ENCODE measurements at places on chromosomes 7 and 10.

GRCh38 chr10:118330295-118331076 lies 11.6 kb downstream of the FAM204A start:
- no peak for DNase-seq

- DNase-seq, result peak; percentile 64
Measured at GRCh38 chr7:44967571-44968446, 11.0 kb downstream of the MYO1G start.

- DNase-seq, result no peak
Measured at GRCh38 chr7:2698581-2699288, 10.7 kb downstream of the AMZ1 start.

GRCh38 chr7:155576416-155576815 lies 30.1 kb upstream of the CNPY1 start:
- no peak for DNase-seq

DNA sequence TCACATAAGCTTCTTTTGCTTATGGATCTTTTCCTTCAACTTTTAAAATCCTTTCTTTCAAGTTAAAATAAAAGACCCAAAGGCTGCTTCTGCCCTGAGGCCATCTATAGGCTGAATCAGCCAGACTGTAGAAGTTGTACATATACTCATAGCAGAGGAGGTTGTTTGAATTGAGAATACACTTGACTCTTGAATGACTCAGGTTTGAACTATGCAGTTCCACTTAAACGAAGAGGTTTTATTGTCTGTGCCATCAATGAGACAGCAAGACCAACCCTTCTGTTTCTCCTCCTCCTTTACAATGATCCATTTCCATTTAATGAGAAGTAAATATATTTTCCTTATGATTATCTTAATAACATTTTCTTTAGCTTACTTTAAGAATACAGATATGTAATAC lies 5.8 kb downstream of the ZNF365 start:
- DNase-seq, result peak; percentile 68

GRCh38 chr7:4074407-4074806 lies 607.7 kb upstream of the FOXK1 start:
- peak; percentile 23 for DNase-seq

- DNase-seq, result no peak
Measured at GRCh38 chr7:8629504-8629903, 196.1 kb downstream of the NXPH1 start.

- peak; percentile 26 for DNase-seq
Measured at GRCh38 chr7:50855526-50855925, 72.8 kb upstream of the GRB10 start.

- DNase-seq, result peak; percentile 81
Measured at GRCh38 chr10:329361-330099, 194.3 kb downstream of the ZMYND11 start.

- DNase-seq, result no peak
Measured at GRCh38 chr7:141665208-141666035, 36.5 kb downstream of the DENND11 start.

- no peak for DNase-seq
Measured at GRCh38 chr7:82109288-82109687, 334.3 kb downstream of the CACNA2D1 start.

- DNase-seq, result peak; percentile 87
Measured at GRCh38 chr10:34906067-34906965, 91.2 kb upstream of the PARD3 start.

DNA sequence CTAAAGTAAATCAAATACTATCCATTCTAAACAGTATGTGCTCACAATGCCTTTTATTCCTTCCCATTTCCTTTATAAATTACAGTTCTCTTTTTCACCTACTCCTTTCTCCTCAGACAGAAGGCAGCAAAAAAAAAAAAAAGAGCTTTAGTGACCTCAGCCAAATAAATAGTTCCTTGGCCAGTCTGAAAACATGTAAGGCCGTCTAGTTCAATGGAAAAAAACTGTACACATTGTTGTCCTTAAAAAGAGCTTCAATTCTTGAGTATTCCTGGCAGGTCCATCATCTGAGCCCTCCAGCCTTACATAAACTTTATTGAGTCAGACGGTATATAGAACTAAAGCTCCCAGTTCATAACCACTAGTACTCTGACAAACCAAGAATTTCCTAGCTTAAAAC lies 185.4 kb downstream of the CACNA2D1 start:
- no peak for DNase-seq

DNA sequence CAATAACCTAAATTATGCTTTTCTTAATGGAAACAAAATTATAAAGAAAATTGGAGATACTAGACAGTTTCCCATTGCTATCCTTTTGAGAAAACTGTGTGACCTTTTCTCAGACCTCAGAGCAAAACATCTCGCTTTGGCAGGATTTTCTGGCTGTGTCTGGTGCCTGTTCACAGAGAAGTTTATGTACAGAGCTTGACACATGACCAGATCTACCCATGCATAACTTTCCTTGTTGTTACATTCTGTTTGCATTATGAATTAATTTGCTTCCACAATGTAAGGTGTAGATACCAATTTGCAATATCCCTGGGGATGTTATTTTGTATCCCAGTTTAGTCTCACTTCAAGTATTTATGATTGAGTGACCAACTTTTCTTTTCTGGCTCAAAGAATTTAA lies 565.0 kb downstream of the XPNPEP1 start:
- no peak for DNase-seq

GRCh38 chr7:1378610-1379601 lies 80.4 kb downstream of the MICALL2 start:
- no peak for DNase-seq

- no peak for DNase-seq
Measured at GRCh38 chr10:124955868-124956267, 13.9 kb downstream of the ZRANB1 start.

DNA sequence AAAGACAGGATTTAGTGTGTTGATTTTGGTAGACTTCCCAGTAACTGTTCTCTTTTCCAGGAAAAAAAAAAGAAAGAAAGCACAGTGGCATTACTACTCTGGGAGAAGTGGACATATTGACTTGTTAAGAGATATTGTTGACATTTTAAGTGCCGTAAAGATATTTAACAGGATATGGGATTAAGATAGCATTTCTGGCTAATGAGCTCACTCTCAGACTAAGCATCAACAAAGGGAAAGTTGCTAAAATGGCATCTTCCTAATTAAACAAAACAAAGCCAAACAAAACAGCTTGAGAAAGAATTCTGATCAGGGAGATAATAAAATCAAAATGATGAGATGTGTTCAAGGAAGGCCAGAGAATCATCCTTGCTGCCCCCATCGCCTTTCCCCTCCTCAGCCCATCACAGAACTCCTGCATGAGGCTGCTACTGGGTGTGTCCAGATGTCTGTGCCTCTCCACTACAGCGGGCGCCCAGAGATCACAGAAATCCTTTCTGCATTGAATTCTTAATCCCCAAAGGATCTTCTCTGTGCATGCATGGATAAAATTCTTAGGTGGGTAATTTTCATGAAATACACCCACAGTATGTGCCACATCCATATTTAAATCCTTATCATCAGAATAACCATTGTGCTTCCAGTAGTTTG lies 270.5 kb downstream of the POU6F2 start:
- no peak for DNase-seq

GRCh38 chr7:80622541-80622940 lies 15.9 kb upstream of the CD36 start:
- no peak for DNase-seq

DNA sequence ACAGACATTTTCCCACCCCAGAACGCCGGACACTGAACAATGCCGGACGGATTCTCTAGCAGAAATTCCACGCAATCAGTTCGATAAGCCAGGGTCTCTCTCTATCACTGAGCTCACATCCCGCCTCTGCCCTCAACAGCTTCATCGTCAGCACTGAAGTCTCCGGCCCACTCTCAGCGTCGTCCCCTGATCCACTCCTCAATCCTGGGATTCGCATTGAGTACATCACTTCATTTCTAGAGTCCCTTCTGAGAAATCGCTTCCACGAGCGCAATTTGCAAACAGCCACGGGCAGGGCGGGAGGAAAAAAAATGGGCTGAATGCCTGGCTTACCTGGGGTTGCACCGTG lies 365 bp downstream of the YME1L1 start:
- no peak for DNase-seq

- no peak for DNase-seq
Measured at GRCh38 chr10:82463614-82464013, 588.6 kb downstream of the NRG3 start.

GRCh38 chr10:127303746-127304145 lies 107.4 kb upstream of the INSYN2A start:
- peak; percentile 29 for DNase-seq

- no peak for DNase-seq
Measured at GRCh38 chr7:3682028-3682710, 381.1 kb downstream of the SDK1 start.

- no peak for DNase-seq
Measured at GRCh38 chr7:83819911-83820310, 171.0 kb upstream of the SEMA3E start.

DNA sequence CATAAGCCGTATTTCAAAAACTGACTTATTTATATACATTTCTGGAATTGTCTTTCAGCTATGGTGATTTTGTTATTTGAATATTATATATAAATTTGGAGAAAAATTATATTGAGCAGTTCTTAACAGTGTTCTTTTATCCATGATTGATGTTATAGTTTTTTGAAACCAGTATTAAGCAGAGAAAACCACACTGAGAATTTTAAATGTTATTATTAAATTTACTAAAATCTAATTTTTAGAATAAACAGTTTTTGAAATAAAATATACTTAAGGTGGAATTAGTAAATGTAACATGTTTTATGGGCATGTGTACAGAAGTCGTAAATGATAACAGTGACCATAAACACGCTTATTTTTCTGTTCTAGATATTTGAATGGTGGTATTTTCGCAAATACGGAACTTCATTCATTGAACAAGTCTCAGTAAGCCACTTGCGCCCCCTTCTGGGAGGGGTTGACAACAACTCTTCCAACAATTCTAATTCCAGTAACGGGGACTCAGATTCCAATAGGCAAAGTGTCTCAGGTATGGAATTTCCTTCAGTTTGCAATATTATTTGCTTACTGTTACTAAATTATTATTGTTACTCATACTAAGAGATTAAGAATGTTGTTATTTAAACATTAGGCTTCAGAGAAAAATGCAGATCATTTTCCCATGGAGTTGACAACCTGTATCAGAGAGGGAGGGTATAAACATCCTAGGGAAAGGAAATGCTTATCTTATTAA lies 166.1 kb downstream of the ST7 start:
- peak; percentile 82 for DNase-seq

GRCh38 chr7:37408291-37409228 lies 40.1 kb downstream of the ELMO1 start:
- DNase-seq, result no peak

DNA sequence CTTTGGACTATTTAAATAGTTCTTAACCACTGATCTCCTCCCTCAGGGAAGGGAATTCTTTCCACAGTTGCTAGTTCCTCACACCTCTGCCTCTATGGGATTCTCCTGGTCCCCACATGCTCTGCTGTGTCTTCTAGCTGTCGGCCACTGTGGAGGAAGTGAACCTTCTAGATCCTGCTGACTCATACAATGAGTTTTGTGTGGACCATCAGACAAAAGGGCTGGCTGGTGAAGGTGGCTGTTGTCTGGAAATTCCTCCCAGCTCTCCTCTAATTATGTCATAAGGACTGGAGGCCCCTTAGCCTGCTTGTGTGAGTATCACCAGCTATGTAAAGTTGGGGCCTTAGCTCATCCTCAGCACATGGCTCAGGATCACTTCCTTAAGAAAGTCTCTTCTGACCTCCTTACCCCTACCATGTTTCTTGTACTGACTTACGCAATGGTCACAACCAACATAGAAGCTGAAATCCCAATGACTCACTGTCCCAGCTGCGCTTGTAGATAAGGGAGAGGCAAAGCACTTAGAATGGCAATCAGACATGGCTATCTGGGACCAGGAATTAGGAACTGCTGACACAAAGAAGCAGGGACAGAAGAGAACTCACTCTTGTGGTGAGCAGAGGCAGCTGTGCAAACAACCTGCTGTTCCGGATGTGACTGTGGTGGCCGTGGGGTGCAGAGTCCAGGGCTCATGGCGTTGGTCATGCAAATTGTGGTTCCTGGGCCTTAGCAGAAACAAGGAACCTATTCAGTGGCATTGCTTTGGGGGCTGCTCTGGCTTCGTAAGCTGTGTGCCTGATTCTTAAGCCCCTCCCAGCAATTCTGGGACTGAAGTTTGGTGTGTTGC lies 2.5 kb upstream of the MACC1 start:
- peak; percentile 98 for DNase-seq

GRCh38 chr10:72735288-72735936 lies 43.5 kb downstream of the MCU start:
- no peak for DNase-seq

DNA sequence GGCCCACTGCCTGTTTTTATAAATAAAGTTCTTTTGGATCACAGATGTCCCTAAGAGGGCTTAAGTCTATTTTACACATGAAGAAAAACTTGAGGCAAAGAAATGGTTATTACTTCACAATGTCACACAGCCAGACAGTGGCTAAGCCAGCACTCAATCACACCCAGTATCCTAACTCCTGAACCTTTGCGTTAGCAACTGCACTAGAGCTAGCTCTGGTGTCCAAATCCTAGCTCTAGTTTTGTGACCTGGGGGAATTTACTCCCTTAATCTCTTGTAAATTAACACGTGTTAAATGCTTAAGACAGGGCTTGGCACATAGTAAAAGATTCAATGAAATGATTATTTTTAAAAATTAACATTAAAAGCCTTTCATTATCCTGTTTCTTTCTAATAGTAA lies 49.0 kb upstream of the TPK1 start:
- no peak for DNase-seq

DNA sequence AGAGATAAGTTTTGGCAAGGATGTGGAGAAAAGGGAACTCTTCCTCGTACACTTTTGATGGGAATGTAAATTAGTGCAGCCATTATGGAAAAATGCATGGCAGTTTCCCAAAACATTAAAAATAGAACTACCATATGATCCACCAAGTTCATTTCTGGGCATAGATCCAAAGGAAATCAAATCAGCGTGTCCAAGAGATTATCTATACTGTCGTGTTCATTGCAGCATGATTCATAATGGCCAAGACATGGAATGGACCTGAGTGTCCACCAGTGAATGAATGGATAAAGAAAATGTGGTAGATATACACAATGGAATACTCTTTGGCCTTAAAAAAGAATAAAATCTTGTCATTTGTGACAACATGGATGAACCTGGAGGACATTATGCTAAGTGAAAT lies 70.3 kb upstream of the RSU1 start:
- no peak for DNase-seq

DNA sequence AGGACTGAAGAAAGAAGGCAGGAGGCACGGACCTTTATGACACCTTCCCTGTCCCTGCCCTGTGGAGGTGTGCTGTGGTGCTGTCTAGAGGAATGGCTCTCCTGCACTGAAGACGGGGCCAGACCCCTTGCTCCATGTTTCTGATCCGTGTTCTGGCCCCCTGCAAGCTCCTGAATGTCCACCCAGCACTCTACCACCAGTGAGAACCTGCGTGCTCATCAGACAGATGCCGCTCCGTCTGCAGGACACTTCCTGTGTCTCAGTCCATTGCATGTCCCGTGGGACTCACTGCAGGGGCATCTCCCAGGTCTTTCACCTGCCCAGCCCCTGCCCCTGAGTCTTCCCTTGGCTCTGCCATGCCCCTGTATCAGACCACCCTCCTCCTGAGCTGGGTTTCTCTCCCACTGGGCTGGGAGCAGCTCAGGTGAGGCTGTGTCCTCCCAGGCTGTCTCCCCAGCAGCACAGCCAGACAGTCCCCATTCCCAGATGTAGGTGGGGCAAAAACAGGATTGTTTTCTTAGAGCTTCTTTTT lies 278.3 kb upstream of the ZNF32 start:
- DNase-seq, result peak; percentile 31

GRCh38 chr10:80718024-80718423 lies 180.3 kb downstream of the SH2D4B start:
- DNase-seq, result peak; percentile 50

Measured in islet precursor cell (in vitro differentiated cells).